Melanocyte of skin (primary cell): ENCODE measurements at places on chromosomes 3 and 15. TPM values are rescaled to one million over a fixed set of nuclear protein-coding genes. Genes with fewer than 3 reads are reported as not detected.

Gene TMEM207
- not detected in 2 replicates for total RNA-seq

Gene ST3GAL6
- 105 and 136 TPM in 2 replicates for total RNA-seq

Gene BMF
- 3.4 and 4.7 TPM in 2 replicates for total RNA-seq

Gene C3orf49
- not detected in 2 replicates for total RNA-seq

Gene TEX55
- not detected in 2 replicates for total RNA-seq

Gene SUSD5
- total RNA-seq: 7.9 and 11.7 TPM in 2 replicates

Gene FRMD5
- 12.0 and 14.2 TPM in 2 replicates for total RNA-seq

Gene ACSBG1
- 0.34 and 0.36 TPM in 2 replicates for total RNA-seq

Gene CHRFAM7A
- 0.15 and 2.3 TPM in 2 replicates for total RNA-seq

Gene WDR49
- 1.4 TPM in 1 of 2 replicates, not detected in the other for total RNA-seq

Gene EBLN2
- 5.0 and 9.1 TPM in 2 replicates for total RNA-seq

Gene CACNA1D
- 4.8 and 10.5 TPM in 2 replicates for total RNA-seq

Gene PCOLCE2
- total RNA-seq: 5.9 and 9.0 TPM in 2 replicates

Gene DZIP3
- total RNA-seq: 17.2 and 20.7 TPM in 2 replicates

Gene NEK4
- 28.4 and 29.0 TPM in 2 replicates for total RNA-seq
